Dermis blood vessel endothelial cell (primary cell): ENCODE measurements at places on chromosomes 7 and 10. TPM values are rescaled to one million over a fixed set of nuclear protein-coding genes. Genes with fewer than 3 reads are reported as not detected.

Gene CRHR2
- not detected in 2 replicates for total RNA-seq

Gene BLNK
- total RNA-seq, result not detected in 2 replicates

Gene SUPV3L1
- total RNA-seq, result 18.4 and 27.1 TPM in 2 replicates

Gene SPDYE18
- total RNA-seq, result 0.51 TPM in 1 of 2 replicates, not detected in the other

Gene RBP3
- not detected in 2 replicates for total RNA-seq

Gene CFAP43
- total RNA-seq, result 0.23 TPM in 1 of 2 replicates, not detected in the other

Gene ITIH5
- 0.51 and 0.65 TPM in 2 replicates for total RNA-seq

Gene TYW1B
- 2.8 and 6.0 TPM in 2 replicates for total RNA-seq

Gene NKX2-3
- total RNA-seq, result not detected in 2 replicates

Gene RNF32
- total RNA-seq, result 0.23 and 1.4 TPM in 2 replicates
